T-helper 22 cell (primary cell): ENCODE measurements at places on chromosomes 3 and 15.

GRCh38 chr3:173796890-173797289, 399.3 kb downstream of the NLGN1 start:
- no peak for DNase-seq

- DNase-seq: no peak
These were observed 50.2 kb downstream of the TGM4 start for GRCh38 chr3:44924457-44925084.

GRCh38 chr3:185942396-185942795, 4.6 kb upstream of the TRA2B start:
- no peak for DNase-seq

- no peak for DNase-seq
These were observed 67.2 kb downstream of the PEX5L start for GRCh38 chr3:179969525-179969924.

DNA sequence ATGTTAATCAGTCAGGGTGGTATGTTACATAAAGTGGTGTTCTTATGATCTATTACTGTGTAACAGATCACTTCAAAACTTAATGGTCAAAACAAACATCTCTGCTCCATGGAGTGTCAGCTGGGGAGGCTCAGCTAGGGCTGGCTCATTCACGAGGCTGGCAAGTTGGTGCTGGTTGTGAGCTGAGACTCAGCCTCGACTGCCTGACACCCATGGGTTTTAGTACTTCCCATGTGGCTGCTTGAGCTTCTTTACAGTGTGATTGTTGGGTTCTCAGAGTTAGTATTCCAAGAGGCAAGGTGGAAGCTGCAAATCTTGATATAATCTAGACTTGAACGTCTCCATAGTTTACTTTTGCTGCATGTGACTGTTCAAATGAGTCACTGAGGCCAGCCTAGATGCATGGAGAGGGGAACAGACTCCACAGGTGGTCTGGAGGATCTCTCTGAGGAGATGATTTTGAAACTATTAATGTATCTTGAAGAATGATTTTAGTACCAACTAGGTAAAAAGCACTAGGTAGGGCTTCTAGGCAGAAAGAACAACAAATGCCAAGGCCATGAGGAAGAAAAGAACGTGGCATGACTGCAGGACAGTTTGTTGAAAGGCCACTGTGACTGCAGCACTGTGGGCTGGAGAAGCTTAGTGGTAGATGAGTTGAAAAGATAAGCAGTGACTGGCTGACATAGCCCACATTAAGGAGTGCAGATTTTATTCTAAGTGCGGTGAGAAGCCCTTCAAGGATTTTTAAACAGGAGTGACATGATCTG, 281.1 kb upstream of the PROK2 start:
- no peak for DNase-seq

- no peak for DNase-seq
These were observed 117.6 kb downstream of the CHDH start for GRCh38 chr3:53728606-53729005.
